ENCODE measurements at places on chromosomes 6 and 20.

DNA sequence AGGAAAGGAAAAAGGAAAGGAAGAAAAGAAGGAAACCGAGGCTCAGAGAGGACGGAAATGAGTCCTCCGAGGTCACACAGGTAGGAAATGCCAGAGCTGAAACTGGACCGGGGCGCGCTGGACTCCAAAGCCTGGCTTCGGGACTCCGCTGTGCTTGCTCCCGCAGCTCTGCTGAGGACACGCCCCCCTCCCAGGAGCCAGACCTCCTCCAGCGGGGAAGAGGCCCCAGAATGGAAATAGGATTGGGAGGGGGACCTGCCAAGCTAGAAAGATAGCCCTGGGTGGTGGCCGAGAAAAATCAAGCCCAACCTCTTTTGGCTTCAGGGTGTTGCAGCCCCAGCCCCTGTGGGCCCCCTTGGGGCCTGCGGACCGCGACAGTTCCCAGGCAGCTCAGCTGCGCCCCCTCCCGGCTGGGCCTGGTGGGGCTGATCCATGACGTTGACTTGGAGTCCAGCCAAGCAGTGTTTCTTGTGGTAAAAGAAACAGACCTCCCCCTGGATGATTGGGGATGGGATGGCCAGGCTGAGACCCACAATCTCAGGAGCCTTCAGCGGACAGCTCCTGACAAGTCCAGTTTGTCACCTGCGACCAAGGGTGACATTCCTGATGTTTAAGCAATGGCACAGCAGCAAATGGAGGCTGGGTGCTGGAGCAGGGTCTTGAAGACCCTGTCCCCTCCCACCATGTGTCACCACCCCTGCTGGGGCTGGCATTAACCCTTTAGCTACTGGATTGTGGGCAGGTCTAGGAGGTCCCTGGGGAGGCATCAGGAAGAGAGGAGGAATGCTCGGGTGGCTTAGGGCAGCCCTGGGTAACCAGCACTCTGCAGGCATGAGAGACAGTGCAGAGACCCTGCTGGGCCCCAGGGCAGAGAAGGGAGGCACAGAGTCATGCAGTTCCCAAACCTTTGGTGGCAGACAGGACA lies 55.4 kb downstream of the RIPOR3 start:
- ATAC-seq: no peak

- ATAC-seq: peak; percentile 74
Measured at GRCh38 chr6:16670617-16671051, 90.6 kb downstream of the ATXN1 start.

DNA sequence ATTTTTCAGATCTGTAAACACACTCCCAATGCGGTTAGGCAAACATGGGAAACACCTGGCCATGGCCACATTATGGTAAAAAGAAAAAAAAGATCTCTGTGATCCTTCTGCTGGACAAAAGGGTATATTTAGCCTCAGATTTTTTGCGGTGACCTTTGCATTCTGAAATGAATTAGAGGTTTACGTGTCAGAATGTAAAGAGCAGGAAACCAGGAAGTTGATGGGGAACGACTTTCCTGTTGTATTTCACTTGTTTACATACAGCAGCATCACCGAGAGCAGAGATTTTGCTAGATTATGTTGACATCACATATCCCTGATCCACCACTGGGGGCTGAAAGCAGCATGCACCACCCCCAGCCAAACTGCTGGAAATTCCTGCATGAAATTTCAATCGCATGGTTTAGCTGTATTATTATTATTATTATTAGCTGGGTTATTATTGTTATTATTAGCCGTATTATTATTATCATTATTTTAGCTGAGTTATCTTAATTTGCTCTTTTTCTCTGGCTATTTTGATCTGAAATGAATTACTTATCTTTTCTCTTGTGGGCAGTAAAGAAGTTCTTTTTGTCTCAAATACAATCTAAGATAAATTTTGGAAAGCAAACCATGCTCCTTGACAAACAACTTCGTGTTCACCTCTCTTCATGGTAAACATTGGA lies 189.4 kb downstream of the ZFP64 start:
- ATAC-seq: no peak

GRCh38 chr20:3740615-3741301 lies 8.3 kb downstream of the HSPA12B start:
- no peak for ATAC-seq

GRCh38 chr6:34630040-34630439 lies 66.5 kb downstream of the ILRUN start:
- ATAC-seq: no peak

GRCh38 chr20:19274412-19275015 lies 62.1 kb downstream of the SLC24A3 start:
- no peak for ATAC-seq

DNA sequence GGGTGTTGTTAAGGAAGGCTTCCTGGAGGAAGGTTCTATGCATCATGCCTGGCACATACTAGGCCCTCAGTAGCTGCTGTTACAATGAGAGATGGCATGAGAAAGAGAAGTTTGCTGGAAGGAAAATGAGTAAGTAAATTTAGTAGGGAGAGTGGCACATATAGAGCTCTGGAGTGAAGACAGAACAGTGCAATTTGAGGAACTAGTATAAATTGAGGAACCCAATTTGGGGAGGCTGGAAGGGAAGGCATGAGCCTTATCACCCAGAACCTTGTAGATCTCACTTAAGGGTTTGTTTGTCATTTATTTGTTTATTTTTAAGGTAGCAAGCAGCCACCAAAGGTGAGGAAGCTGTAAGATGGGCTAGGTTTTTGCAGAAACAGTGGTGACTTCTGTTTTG lies 87.1 kb upstream of the SCGN start:
- no peak for ATAC-seq

DNA sequence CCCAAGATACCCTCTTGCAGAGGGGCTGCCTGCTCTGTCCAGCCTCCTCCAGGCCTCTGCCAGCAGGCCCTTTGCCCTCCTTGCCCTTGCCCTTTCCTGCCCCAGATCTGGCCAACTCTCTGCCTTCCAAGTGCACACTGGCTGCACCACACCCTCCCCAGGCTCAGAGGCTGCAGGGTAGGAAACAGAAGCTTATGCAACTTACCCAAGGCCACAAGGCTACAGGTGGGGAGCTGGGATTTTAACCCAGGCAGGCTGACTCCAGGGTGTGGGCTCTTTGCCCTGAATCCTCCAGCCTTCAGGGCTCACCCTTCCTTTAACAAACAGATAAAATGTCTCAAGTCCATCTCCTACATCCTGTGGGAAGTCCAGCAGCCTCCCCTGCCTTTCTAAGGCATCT lies 14.5 kb upstream of the TRAF3IP2 start:
- ATAC-seq: no peak

- no peak for ATAC-seq
Measured at GRCh38 chr6:163392533-163392932, 22.0 kb upstream of the QKI start.

DNA sequence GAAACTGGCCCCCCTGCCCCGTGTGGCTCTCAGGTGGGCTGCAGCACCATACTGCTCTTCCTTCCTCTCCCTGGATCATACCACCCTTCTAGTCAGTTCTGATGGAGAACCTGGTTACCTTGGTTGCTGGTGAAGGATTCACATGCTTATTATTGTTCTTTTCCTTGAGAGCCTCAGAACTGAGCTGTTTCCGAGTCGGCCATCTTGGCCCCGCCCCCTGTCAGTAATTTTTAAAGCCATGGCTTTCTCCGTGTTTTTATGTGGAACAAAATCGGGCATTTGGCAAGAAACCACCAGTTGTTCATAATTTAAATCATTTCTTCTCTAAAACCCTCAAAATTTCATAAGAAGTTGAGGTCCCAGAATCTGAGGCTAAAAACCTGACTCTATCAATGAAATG lies 493.8 kb downstream of the NKAIN2 start:
- no peak for ATAC-seq

DNA sequence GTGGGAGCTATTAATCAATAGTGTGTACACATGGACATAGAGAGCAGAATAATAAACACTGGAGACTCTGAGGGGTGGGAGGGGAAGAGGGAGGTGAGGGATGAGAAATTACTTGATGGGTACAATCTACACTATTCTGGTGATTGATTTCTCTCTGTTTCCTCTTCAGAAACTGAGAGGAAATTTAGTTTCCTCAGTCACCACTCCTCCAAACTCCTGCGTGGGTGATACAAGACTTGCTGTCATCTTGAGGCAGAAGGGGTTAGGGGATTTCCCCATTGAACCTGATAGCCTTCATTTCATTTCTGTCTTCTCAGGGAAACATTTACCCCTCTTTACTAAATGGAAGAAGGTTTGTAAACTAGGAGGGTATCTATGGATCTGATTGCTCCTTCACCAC lies 84.3 kb upstream of the ESR1 start:
- ATAC-seq: peak; percentile 87

GRCh38 chr6:89111933-89112332 lies 5.9 kb downstream of the SRSF12 start:
- ATAC-seq: no peak

DNA sequence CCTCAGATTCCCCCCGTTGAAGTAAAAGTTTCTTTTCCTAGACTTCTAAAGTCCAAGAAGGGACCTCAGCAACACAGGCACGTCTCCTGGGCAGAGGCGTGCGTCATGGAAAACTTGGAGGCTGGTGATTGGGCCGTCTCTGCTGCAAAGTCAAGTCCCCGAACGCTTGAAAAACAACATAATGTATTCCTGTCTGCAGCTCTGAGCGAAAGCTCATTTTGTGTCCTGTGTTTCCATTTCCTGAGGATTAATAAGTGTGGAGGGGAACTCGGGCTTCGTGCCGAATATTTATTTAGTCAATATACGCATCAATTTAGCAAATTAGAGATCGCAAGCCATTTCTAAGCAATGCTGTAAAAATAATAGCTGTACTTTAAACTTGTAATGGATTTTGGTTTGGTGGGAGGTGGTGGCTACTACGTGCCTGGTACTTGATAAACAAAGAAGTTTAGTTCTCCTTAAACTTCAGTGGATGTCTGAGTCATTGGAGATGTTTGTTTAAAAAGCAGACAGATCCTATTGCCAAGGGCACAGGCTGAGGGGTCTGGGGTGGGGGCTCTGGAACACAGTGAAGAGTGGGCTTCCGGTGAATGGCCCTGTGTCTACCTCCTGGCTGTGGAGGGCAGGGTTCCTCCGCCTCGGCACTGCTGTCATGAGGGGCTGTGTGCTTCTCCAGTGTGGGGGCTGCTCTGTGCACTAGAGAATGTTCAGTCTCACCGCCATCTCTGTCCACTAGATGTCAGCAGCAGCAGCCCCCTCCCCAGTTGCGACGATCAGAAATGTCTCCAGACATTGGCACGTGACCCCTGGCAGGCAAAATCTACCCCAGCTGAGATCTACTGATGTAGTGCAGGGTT lies 21.8 kb downstream of the PCK1 start:
- no peak for ATAC-seq

GRCh38 chr20:12721636-12722035 lies 287.1 kb upstream of the SPTLC3 start:
- no peak for ATAC-seq

DNA sequence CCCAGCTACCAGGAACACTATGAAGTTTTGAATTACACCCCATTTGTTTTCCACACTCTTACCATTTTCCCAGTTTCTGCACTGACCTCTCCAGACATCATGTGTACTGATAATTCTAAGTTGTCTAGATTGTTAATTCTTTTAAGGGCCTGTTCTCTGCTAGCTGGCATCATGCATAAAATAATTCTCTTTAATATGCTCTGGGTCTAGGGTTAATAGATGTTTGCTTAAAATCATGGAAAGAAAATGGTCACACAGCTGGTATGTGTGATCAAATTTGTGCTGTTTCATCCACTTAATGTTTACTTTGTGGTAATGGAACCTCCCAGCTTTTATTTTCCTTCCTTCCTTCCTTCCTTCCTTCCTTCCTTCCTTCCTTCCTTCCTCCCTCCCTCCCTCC lies 49.1 kb downstream of the HFE start:
- ATAC-seq: no peak

DNA sequence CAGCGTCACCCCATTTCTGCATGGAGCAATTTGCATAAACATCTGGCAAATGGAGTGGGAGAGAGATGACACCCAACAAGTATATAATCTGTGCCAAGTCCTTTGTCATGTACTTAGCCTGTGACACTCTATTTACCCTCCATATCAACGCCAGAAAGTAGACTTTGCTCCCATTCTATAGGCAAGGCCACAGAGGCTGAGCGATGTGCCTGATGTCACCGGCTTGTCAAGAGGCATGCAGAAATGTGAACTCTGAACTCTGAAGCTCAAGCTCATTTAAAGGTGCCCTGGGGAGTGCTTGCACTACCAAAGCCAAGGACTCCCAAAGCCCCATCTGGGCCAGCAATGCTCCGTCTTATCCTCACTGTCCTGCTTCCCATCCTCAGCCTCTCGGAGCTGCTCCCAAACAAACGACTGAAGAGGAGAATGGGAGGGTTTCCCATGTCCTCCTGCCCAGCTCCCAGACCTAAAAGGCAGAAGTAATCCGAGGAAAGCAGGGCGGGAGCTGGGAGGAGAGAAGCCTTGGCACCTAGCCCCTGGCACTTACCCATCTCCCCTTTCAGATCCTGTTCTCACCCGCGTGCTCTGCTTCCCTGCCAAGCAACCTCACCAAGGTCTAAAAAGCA lies 9.2 kb downstream of the CPNE5 start:
- ATAC-seq: no peak

DNA sequence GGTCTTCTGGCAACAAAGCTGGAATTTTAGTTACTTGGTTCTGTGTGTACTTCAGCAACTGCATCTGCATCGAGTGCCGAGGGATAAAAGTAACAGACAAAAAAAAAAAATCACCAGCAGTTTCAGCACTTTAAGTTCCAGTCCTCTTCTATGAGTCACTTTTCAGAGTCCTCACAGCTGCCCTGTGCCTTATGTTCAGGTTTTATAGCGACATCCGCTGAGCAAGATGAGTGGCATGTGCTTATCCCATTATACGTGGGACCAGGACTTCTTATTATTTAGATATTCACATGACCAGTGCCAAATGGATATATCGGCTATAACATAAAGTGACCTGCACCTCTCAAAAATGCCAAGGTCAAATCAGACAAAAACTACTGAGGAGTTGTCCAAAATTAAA lies 242.9 kb downstream of the FOXA2 start:
- no peak for ATAC-seq

DNA sequence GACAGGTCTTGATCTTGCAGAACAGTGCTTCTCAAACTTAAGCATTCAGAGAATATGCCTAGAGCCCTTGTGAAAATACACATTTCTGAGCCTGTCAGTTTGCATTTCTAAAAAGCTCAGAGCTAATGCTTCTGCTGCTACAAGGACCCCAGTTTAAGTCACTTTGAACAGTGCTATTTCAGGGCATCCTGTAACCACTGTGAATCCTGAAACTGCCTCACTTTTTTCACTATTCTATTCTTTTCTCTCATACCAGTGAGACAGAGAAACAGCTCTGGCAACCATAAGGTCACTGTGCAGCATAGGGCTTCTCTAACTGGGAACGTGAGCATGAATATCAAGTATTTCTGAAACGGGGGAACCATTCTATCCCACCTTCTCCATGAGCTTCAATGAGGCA lies 51.2 kb downstream of the LGSN start:
- ATAC-seq: no peak

- ATAC-seq: peak; percentile 45
Measured at GRCh38 chr6:53347921-53348370, 804 bp downstream of the ELOVL5 start.

DNA sequence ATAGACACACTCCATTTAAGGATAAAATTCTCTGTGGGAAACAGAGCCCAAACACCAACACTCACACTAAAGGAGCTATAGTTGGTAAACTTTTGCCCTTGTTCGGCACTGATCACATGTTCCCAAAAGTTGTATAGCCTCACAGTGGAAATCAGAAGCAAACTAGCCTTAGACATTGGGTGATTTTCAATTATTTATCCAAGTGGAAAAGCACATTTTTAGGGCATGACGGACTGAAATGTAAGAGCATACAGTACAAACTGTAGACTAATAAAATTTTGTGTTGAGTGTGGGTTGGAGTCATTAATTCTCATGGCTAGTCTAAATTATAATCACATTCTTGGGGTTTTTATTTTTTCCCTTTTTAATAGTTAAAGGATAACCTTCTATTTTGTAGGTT lies 202.4 kb downstream of the MOXD1 start:
- no peak for ATAC-seq
